ENCODE measurements at places on chromosomes 11 and 22.

GRCh38 chr11:118095493-118095892 is 8.7 kb upstream of the SMIM35 start:
- DNase-seq = no peak

GRCh38 chr22:44441401-44442185 is 56.4 kb downstream of the RTL6 start:
- no peak for DNase-seq

DNA sequence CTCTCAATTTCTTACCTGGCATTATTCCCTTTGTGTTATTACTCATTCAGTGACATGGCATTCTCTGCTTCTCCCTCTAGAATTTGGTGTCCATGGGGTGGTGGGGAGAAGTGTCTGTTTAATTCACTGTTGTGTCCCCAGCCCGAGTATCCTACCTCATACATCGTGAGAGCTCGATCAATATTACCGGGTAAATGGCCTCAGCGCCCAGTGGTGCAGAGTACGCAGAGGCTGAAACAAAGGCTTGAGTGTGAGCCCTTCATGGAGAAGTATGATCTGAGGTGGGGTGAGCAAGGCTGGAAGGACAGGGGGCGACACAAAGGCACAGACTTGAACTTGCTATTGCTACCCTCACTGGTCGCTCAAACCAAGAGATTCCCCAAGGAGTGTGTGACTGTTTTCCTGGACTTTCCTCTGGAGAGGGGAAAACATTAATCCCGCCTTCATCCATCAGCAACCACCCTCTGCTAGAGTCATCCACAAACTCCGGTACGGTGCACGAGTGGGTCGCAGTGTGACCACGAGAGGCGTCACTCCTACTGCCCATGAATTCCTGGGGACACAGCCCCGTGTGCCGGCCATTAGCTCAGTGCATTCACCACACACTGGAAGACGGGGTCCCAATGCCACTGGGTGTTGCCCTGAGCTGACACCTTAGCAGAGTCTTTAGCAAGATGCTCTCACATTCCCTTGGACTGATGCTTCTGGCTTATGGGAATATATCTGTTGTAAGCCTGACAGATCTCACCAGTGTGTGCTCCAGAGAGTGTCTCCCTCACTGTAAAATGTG is 35.0 kb upstream of the CCND1 start:
- no peak for DNase-seq

DNA sequence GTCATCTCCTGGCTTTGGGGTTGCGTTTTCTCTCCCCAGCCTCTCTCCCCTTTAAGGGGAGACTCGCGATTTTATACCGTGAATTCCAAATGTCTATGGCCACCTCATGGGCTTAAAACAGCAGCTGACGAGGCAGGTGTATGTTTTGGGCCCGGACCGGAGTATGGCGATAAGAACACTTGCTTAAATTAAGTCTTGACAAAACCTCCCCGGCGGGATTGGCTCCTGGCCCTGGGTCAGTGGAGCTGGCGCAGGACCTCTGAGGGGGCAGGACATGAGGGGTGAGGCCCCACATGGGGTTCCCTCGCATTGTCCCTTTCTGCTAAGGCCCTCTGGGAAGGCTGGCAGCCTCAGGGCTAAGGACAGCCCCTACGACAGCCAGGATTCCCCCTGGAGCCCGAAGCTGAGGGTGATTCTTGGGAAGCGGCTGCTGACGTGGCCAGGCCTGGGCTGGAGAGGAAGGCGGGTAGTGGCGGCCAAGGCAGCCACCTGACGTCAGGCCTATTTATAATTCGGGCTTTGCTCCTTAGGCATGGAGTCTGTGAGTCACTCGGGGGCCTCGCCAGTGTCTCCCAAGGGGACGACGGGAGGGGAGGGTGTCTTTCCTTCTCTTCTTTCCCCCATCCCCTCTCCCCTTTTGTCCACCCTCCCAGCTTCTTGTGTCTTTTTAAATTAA is 12.7 kb downstream of the MYO18B start:
- DNase-seq = no peak

DNA sequence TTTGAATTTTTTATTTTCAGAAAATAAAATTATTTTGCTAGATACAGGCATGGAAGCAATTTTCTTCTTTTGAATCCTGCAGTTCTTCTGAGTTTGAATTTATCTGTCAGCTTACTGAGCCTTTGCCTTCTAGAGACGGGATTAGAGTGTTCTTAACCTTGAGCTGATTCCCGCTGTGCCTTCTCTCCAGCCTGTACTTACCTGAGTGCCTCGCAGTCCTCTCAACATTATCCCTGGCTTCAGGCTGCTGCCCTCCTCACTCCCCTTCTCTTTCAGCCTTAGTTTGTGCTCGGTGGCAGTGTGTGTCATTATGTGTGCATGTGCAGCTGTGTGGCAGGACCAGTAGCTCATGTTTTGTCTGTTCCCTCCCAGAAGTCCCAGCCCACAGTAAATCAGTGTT is 24.3 kb downstream of the OSBP2 start:
- DNase-seq = no peak

DNA sequence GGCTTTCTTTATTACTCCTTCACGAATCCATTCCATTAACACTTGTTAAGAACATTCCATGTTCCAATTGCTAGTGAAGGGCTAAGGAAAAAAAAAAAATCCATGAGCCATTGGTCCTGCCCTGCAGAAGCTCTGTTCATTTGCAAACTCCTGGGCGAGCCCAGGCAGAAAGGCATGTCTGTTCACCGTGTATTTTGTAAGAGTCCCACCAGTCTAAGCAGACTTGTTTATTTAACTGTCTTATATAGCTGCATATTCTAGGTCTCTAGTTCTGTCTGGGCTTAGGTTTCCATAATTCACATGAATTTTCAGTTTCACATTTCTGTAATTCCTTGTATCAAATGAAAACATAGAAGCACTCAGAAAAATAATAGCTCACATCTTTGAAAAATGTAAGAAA is 97.4 kb upstream of the POU2AF2 start:
- DNase-seq = no peak

GRCh38 chr22:22034469-22035132 is 52.0 kb upstream of the TOP3B start:
- DNase-seq = no peak

DNA sequence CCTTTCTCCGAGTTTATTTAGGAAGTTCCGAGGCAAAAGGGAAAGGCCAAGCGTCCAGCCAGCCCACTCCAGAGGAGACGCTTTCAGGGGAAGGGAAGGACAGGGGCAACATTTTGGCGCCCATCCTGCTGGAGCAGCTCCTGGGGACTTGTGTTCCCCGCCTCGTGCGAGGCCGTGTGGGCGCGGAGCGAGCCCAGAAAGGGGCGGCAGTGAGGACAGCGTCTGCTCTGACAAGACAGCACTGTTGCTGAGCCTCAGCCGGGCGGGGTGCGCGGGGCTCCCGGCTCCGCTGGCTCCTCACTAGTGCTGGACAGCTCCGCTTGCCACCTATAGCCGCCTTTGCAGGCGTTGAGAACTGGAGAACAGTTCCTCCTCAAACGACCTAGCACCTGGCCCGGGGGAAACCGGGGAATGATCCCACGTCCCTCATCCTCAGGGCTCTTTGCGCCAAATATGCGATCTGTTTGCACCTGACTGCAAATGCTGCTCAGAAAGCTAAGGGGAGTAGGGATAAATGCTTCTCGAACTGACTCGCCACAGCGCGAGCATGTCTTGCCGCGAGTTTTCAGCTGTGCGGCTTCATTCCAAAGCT is 722 bp upstream of the GUCY1A2 start:
- peak; percentile 48 for DNase-seq

GRCh38 chr11:14237444-14237961 is 121.5 kb downstream of the RRAS2 start:
- peak; percentile 9 for DNase-seq

- DNase-seq = no peak
Measured at GRCh38 chr11:132334769-132335280, 964.4 kb downstream of the NTM start.

DNA sequence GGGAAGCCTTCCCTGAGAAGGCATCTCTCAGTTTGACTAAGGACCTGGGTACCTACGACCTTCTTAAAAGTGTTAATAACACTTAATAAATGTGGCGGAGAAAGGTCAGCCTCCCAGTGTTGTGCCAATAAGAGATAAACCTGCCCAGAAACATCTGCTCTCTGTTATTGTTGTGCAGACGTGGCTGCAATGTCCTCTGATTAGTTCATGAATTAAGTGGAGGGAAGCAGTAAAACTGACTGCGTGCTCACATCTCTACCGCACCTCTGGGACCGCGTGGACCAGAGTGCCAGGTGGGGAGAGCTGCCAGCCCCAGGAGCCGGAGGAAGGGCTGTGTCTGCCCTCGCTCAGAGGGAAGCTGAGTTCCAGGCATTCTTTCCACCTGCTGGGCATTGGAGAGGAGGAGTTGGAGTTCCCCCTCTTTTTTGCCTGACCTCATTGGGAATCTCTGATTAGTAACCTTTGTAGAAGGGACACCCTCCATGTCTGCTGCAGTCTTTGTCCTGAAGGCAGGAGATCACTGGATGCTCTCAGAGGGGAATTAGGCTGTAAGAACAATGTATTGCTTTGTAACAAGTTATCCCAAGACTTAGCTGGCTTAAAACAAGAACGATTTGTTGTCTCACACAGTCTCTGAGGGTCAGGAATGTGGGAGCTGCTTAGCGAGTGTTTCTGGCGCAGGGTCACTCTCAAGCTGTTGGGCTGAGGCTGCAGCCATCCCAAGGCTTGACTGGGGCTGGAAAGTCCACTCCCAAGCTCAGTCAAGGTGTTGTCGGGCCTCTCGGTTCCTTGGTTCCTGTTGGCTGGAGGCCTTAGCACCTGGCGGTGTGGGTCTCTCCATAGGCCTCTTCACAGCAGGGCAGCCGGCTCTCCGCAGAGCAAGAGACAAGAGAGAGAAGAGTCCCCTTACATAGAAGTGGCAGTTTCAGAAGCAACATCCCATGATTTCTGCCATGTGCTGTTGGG is 247.6 kb upstream of the TBCEL start:
- no peak for DNase-seq

- DNase-seq = no peak
Measured at GRCh38 chr11:47667555-47667954, 25.2 kb upstream of the MTCH2 start.
